ENCODE measurements at places on chromosomes 4 and X.

DNA sequence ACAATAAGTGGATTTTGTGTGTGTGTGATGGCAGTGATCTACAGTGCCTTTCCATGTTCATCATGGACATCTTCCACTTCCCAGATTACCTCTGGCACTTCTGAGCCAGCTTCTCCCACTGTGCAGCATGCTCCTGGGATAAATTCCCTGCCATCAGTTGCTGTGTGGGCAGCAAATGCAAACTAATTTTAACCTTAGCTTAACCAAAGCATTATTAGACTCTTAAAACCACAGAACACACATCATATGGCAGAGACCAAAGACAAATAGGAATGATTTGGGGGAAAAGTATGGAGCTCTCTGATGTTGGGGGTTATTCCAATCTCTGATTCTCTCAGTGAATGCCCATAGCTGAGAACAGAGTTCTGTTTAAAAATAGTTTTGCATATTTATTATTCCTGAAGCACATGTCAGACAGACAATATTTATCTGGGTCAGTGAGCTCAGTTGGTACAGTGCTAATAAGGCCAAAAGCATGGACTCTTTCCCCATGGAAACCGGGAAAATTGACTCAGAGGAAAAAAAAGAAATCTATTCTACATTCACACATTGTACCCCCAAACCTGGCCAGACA lies 567.4 kb downstream of the IQCM start:
- DNase-seq = no peak

GRCh38 chrX:145484740-145485139 lies 237.4 kb downstream of the SPANXN1 start:
- no peak for DNase-seq

DNA sequence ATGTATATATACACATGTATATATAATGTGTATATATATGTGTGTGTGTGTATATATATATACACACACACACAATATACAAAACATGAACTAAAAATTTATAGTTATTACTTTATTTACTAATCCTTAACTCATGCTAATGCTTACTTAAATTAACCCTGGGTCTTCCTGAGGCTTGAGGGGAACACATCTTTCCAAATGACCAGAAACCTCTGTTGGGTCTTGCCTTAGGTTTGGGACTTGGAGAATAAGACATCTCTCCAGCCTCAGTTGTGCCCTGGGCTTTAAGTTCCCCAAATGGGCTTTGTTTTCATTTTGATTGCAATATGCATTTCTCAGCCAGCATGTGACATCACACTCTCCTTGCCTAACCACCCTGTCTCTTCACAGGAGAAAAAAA lies 7.7 kb downstream of the GEMIN8 start:
- no peak for DNase-seq

DNA sequence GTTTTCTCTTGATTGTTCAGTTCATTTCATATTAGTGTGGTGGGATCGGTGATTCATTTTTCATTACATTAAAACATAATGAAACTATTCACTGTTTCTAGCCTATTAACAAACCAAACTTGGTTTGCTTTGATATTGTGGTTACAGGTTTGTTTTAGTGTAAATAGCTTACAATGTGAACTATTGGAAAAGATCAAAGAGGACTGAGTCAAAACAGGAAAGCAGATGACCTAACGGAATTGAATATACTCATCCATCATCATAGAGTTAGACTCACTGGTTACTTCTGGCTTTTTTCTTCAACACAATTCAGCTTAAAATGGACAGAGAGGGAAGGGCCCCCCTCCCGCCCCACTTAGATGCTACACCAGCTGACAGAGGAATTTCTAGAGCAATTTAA lies 616.2 kb upstream of the AADAT start:
- no peak for DNase-seq

GRCh38 chr4:155703486-155704247 lies 37.0 kb downstream of the GUCY1A1 start:
- DNase-seq = peak; percentile 48

- DNase-seq = no peak
These were observed 93.6 kb downstream of the DTHD1 start for GRCh38 chr4:36374836-36375511.

DNA sequence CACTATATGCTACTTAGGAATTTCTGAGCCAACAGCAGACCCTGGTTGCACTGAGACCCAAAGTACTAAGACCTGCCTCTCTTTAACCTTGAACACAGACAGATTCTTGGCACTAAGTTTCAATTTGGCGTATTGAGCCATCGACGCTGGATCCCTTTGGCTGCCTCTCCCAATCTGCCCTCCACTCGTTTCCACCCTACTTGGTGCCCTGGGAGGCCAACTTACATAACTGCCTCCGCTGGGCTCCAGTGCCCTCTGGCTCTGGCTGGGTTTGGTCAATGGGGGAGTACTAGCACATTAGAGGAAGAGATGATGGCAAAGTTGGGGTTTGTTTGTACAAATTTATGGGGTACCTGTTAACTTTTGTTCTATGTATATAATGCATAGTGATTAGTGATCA lies 63.5 kb downstream of the TMEM156 start:
- DNase-seq = no peak

DNA sequence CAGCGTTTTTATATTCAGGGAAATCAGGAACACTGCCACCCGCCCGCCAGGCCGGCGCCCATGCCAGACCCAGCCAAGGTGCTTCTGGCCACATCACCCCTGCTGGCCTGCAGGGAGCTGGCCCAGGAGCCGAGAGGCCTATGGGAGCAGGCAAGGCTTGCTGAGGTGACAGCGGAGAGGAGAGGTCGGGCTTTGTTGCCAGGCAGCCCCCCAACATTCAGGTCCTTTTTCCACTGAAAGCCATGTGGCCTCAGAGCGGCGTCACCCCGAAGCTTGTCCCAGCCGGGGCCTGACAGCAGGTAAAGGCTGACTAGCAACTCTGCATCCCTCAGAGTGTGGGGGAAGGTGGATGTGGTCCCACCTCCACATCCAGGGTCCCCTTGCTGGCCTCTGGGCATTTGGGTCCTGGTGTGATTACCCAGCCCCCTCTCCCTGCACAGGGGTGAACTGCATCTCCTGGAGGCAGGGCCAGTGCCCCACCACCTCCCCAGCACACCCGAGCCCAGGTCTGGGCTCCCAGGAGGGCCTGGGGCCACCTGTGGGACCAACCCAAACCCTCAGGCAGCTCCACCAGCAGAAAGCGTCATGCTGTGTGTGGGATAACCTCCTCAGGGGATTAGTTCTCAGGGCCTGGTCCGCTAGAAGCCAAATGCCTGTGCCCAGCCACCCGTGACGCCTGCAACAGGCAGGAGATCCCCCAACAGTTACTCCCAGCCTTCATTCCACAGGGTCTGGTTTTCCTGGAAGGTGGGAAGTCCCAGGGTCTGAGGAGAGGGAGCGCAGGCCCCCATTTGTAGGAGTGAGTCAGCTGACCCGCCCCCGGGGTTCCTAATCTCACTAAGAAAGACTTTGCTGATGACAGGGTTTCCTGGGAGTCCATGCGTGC lies at the start of gene PDE6B:
TSS of gene PDE6B (plus strand) at position 869 of the 886 bp plus-strand sequence. CDS start 54 bp downstream, outside the sequence.
- no peak for DNase-seq

- DNase-seq = no peak
These were observed 19.4 kb downstream of the BEND4 start for GRCh38 chr4:42133006-42133405.

GRCh38 chrX:132648895-132649294 lies 160.1 kb upstream of the MBNL3 start:
- peak; percentile 9 for DNase-seq

- DNase-seq = no peak
These were observed 75.7 kb downstream of the NPFFR2 start for GRCh38 chr4:72107456-72107855.

- peak; percentile 18 for DNase-seq
These were observed 68.7 kb upstream of the TEX13D start for GRCh38 chrX:124263743-124264142.

DNA sequence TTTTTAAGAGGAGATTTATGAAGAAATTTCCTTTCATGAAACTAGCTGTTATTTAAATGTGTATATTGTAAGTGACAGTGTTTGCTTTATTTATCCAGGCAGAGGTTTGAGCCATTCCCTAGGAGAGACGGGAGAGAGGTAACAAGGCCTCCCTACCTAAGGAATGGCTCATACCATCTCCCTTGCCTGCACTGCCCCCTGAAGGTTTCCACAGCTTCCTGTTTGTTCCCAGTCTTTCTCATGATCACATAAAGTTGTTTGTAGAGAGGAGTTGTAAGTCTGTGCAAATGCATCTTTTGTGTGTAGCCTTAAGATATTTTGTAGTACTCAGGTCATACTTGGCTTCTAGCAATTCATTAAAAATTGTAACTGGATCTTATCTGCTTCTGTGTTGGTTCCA lies 1504.5 kb upstream of the PCDH10 start:
- DNase-seq = peak; percentile 38

Measured in PC-3 (cell line).